Stimulated activated CD8-positive, alpha-beta memory T cell treated with anti-CD3 and anti-CD28 coated beads, Interleukin-4, amount 100 ng/mL, for 1 hour (primary cell): ENCODE measurements at places on chromosomes 12 and 14.

- no peak for DNase-seq
Observed at GRCh38 chr12:104026841-104027599, 23.0 kb downstream of the GLT8D2 start.

GRCh38 chr14:63632932-63633514, 8.6 kb downstream of the WDR89 start:
- no peak for DNase-seq

- DNase-seq = peak; percentile 65
Observed at GRCh38 chr12:103929046-103929783, 995 bp upstream of the HSP90B1 start.

DNA sequence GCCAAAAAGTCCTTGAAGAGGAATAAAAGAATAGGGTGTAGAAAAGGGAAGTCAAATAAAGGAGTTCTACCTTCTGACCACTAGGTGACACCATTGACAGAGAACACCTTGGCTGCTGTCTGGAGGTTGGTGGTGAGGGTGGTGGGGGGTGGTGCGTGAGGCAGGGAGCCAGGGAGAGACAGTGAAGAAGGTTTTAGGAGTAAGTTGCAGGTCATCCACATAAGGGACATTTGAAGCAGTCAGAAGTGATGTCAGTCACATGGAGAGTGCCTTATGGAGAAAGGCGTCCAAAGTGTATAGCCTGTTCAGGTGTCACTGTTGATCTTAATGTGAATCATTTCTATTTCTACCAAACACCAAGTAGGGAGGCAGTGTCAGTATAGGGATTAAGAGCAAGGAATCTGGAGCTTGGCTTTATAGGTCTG, 279.3 kb upstream of the DDHD1 start:
- no peak for DNase-seq

GRCh38 chr14:77562681-77563080, 53.8 kb downstream of the SPTLC2 start:
- no peak for DNase-seq

GRCh38 chr14:81396113-81396512, 4.0 kb downstream of the STON2 start:
- DNase-seq = no peak

- no peak for DNase-seq
Observed at GRCh38 chr12:32369202-32369601, 30.2 kb upstream of the FGD4 start.

DNA sequence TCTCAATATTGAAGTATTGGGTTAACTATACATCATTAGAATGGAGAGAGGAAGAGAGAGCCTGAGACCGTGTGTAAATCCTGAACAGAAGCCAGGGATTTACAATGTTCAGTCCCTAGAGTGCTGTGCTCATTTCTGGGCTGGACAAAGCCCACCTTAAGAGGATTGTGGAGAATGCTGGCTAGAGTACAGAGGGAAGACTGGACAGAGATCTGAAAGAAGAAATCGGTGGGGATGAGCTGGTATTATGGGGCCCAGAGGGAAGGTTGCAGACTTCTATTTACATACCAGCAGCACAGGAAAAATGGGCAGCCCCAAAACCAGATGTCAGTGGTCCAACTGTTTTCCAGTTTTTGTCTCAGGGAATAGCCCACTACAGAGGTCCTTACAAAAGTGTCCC, 42.3 kb downstream of the RTN1 start:
- no peak for DNase-seq

- no peak for DNase-seq
Observed at GRCh38 chr14:41201696-41202095, 405.0 kb upstream of the LRFN5 start.

DNA sequence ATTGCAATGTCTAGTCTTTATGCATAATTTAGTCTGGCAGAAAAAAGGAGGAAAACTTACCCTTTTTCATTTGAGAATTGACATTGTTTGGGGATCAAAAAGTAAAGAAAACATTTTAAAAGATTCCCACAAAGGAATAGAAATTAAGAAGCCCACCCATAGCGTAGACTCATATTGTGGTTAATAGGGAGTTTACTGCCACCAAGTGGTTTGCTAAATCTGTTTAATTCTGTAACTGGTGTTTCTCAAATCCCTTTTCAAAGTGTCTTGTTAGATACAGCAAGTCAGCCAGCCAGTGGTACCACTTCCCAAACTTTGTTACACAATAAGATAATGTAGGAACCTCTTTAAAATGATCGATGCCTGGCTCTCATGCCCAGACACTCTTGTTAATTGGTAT, 180.3 kb downstream of the IPO8 start:
- no peak for DNase-seq

GRCh38 chr14:69068744-69069421, 84.0 kb downstream of the DCAF5 start:
- no peak for DNase-seq

- no peak for DNase-seq
Observed at GRCh38 chr12:70598467-70599193, 38.6 kb downstream of the PTPRB start.

DNA sequence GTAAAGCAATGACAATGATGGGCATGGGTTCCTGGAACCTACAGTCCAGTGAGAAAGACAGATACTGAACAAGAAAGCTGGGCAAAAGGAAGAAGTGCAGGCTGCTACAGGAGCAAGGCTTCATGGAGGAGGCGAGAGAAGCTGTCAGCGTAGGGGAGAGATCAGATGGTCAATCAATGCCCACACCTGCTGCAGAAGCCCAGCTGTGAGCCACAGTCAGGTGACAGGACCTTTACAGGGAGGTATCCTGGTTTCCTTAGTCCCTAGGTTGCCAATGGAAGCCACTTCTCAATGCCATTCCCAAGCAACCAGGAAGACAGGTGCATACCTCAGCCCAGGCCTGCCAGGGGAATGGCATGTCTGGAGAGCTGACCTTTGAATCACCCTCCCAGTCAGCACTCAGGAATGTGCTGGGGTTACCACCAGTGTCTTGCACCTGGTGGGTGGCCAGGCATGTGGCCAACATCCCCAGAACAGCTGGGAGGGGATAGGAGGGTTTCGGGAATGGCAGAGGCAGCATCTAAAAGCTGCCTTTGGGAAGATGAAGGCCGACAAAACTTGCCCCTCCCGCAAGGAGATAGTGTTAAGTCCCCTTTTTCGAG, 170.3 kb downstream of the TTC7B start:
- no peak for DNase-seq

GRCh38 chr12:5909560-5909959, 35.5 kb downstream of the ANO2 start:
- no peak for DNase-seq

GRCh38 chr12:4282892-4283511, 9.4 kb downstream of the CCND2 start:
- no peak for DNase-seq

GRCh38 chr12:70983692-70984091, 63.2 kb upstream of the PTPRR start:
- DNase-seq = no peak

GRCh38 chr14:68539241-68539737, 253.6 kb downstream of the ZFP36L1 start:
- no peak for DNase-seq

DNA sequence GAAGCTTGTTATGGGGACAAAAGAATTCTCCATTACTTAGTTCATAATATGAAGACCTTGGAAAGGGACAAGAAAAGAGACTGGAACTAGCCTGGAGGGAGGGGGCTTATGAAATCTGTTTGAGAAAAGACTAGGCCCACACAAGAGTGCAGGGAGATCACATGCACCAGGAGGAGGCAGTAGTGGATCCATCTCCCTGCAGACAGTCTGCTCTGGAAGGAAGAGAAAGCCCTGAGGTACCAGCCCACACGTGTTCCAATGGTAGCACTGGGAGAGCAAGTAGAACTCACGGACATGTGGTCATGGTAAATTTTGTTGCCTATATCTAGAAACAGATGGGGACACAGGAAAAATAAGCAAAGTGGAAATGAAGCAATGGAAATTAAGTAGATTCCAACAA, 445.4 kb downstream of the SOX5 start:
- DNase-seq = no peak

DNA sequence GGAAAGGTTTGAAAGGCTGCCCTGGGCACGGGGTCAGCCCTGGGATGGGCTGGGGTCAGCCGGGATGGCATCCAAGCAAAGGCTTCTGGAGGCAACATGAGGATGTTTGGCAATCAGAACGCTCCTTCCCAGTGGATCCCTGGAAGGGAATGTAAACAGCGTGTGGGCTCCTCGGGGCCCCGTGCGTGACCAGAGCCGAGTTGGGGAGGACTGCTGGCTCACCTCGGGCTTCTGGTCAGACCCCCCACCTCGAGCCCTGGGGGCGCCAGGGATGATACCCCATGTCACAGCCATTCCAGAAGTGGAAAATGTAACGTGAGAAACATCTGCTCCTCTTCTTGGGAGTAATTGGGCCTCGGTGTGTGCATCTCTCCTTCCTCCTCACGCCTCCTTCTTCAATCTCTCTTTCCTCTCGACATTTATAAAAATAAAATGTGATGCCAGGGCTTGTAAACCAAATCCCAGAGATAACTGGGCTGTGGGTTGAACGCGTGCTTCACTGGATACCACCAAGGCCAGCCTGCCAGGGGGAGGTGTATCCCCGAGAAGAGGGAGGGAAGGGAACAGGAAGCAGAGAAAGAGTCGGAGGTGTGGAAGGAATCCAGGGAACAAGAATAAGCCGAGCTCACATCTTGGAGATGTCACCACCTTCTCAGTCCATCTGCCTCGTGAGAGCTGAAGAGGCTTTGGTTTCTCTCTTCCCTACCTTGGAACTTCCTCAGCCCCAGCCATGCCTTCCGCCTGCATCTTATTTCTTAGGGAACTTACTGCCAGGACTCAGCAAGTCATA, 144.8 kb downstream of the NUAK1 start:
- DNase-seq = no peak

DNA sequence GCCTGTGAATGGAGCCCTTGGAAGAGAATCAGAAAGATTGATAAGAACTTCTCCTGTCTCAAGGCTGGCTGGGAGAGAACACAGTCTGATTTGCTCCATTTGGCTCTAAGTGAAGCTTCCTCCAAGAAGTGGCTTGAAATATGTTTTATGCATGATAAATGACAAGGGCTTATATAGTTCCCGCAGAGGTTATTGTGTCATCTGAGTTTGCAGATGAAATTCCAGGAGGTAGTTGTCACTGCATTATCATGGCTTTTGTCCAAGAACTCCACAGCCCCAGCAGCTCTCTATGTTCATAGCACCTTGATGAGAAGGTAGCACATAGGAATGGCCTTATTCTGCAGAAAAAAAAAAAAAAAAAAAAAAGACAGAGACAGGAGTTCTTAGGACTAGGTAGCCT, 108.5 kb downstream of the DACT1 start:
- no peak for DNase-seq

DNA sequence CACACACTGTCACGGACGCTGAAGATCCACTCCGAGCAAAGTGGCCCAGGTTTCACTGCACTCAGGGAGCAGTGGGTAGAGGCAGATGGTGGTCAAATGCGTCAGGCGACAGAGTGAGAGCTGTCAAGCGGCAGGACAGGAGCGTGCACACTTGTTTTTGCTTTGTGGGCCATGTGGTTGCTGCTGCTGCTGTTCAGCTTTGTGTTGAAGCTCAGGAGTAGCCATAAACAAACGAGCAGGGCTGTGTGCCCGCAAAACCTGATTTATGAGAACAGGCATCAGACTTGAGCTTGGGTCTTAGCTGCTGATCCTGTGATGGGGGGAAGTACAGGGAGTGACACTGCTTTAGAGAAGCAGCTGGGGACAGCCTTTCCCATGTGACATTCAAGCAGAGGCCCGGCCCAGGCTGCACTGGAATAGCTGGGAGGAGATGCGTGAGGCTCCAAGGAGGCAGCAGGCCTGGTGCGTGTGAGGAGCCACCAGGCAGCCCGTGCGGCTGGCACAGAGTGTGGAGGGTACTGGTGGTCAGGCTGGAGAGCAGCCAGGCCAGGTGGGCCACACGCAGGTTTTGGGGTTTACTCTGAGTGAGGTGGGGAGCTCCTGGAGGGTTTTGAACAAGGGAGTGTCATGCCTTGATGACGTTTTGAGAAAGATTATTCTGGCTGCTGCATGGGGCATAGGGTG, 31.1 kb upstream of the ASPG start:
- DNase-seq = no peak
